GM20000 (cell line): ENCODE measurements at places on chromosomes 1 and 21.
A peak's percentile ranks its signal among the peaks of the same experiment; 100 is the strongest.

GRCh38 chr1:203547147-203547546 lies 53.2 kb downstream of the OPTC start:
- no peak for DNase-seq

DNA sequence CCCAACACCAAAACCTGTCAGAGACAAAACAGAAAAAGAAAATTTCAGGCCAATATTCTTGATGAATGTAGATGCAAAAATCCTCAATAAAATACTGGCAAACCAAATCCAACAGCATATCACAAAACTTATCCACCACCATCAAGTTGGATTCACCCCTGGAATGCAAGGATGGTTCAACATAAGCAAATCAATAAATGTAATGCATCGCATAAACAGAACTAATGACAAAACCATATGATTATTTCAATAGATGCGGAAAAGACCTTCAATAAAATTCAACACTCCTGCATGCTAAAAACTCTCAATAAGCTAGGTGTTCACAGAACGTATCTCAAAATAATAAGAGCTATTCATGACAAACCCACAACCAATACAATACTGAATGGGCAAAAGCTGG lies 3.8 kb upstream of the OR2L5 start:
- no peak for DNase-seq

DNA sequence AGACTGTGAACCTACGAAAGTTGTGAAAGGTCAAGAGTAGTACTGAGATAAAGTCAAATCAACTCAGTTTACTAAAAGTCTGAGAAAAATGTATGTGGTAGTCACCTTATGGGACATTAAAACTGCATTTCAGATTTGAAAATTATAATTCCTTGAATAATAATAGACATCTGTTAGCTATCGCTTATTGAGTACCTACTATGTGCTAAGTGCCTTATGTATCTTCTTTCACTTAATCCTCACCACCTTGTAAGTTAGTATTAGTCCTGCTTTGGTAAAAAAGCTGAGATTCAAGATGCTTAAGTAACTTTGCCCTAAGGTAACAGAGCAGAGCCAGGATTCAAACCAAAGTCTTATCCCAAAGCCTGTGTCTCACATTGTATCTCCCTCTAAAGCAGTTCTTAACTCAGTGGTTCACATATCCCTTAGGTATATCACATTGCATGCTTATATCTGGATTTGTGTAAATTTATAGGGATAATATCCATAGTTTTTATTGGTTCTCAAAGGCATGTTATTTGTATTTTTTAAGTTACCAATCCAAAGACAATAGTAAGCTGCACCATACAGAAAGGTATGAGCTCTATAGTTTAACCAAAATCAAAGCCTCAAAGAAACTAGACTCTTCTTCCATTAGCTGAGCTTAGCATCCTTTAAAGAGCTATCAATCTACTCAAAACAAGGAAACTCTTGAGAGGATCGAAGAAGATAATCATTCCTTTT lies 865 bp downstream of the PIGC start:
- DNase-seq: no peak

DNA sequence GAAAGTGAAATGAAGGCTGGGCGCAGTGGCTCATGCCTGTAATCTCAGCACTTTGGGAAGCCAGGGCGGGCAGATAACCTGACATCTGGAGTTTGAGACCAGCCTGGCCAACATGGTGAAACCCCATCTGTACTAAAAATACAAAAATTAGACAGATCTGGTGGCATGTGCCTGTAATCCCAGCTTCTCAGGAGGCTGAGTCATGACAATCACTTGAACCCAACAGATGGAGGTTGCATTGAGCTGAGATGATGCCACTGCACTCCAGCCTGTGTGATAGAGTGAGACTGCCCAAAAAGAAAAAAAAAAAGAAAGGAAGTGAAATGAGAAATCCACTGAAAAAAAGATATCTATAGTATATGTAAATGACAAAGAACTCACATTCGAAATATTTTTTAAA lies 439.9 kb downstream of the DISC1 start:
- DNase-seq: no peak

DNA sequence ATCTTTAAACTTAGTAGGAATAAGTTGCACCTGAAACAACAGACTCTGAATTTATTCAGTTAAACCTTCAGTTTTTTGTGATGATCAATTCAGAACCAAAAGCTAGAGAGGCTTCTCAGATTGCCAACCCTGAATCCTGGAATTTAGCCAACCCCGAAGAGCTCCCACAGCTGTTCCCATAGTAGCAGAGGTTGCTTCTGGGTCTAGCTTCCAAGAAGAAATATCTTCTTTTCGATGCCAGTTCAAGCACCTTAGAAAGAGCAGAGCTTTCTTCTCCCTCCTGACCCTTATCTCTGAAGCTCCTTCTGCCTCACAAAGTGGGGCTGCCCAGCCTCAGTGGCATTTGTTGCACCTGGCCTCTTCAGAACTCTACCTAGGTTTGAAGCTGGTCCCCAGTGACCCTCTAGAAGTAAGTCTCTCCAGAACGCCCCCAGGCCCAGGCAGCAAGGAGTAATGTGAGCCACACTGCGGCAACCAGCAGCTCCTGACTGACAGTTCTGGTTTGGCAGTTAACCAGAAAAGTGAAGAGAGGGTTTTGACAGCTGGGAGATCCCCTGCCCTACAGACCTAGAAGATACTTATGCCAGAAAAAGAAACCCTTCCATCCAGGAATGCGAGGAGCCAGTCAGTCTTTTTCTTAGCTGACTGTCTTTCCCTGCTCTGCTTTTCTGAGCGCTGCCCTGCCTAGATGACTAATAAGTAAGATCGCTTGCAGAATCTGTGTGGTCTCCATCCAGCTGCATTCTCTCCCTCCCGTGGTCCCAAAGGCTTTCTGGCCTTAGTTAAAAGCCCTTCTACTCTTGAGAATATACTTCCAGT lies 165.9 kb downstream of the ADGRL4 start:
- peak; percentile 3 for DNase-seq

- DNase-seq: no peak
These were observed 116.5 kb downstream of the ZP4 start for GRCh38 chr1:237774246-237774645.

GRCh38 chr1:209810783-209811182 lies 4.8 kb upstream of the IRF6 start:
- no peak for DNase-seq

DNA sequence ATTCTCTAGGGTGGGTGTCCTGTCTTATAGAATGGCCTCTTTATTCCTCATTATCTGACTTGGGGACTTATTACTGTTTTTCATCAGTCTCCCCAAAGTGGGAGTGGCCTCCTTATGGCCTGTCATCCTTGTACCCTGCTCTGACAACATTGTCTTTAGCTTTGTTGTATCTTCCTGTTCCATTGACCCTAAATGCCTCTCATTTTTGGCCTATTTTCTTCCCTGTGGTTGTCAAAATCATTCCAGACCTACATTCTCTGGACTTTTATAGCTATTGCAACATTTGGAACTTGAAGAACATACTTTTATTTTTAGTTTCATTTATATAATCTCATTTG lies 9.7 kb downstream of the SFT2D2 start:
- DNase-seq: no peak

- DNase-seq: no peak
These were observed 4.4 kb downstream of the THEM5 start for GRCh38 chr1:151849126-151849525.
